GM23338 (cell line): ENCODE measurements at places on chromosomes 6 and 20. TPM values are rescaled to one million over a fixed set of nuclear protein-coding genes. Genes with fewer than 3 reads are reported as not detected.

The PRSS16 gene
- total RNA-seq = 11.8 and 13.8 TPM in 2 replicates

The PPP1R3G gene
- 0.24 and 0.31 TPM in 2 replicates for total RNA-seq

The WFDC2 gene
- total RNA-seq = 27.2 and 28.0 TPM in 2 replicates

The TPX2 gene
- 148 and 159 TPM in 2 replicates for total RNA-seq

The NKX2-2 gene
- total RNA-seq = not detected in 2 replicates
